ENCODE measurements at places on chromosomes 4 and X.

DNA sequence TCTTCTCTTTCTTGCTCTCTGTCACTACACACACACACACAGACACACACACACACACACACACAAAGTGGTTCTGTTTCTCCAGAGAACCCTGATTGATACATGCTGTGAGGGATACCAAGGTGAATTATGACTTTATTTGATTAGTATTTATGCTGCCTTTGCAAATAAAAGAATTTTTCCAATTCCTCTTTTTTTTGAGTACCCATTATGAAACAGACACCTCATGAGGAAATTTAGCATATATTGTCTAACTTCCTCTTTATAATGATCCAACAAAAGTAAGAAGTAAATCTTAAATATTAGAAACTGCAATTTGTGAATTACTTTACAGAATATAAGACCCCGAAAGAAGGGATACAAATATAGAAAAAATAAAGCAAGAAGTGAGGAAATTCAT, 14.3 kb upstream of the RAB28 start:
- DNase-seq = no peak

DNA sequence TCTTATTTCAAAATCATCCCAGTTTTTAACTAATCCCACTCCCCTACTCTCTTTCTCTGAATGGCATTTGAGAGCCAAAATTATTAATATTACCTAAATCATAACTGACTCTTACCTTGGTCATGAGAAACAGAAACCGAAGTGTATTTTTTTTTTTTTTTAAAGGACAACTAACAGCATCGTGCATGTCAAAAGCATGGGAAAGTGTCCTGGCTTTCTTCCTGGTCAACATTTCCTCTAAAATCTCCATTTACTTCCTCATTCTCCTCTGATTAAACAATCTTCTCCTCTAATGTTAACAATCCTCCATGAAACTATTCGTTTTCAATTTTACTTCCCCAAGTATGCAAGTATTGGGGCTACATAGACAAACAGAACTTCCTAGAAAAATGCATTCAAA, 2.1 kb upstream of the STS start:
- DNase-seq = no peak

- DNase-seq = no peak
Measured at GRCh38 chrX:1306909-1307625, 29.5 kb upstream of the IL3RA start.

DNA sequence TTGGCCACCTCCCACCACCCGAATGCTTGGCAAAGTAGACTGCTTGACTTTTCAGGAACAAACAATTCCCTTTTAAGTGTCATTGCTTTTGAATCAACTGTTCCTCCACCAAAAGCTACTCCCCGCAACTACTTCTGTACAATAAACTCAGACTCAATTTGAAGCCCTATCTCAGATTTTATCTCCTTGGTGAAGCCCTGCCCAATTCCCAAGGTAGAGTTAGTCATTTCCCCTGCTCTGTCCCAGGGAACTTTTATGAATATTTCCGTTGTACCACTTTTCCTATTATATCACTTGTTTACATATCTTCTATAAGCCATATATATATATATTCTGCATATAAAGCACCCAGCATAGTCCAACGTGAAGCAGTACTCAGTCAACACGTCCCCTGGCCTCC, 102.8 kb downstream of the C4orf51 start:
- DNase-seq = no peak

GRCh38 chrX:99777912-99778311, 632.2 kb downstream of the PCDH19 start:
- no peak for DNase-seq

GRCh38 chrX:20620306-20620705, 353.6 kb upstream of the RPS6KA3 start:
- DNase-seq = no peak

DNA sequence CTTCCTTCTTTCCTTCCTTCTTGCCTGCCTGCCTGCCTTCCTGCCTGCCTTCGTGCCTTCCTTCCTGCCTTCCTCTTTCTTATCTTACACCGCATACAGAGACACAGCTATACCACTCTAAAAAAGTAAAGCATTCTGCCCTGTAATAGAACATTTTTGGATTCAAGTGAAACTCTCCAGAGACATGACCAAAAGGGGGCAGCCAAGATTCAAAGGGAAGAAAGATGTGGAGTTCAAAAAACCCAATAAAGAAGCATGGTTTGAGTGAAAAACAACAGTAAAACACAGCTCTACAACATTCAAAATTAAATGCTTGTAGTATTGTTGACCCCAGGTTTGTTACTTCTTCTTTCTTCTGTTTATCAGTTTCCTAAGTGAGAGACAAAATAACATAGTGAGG, 914.9 kb upstream of the PCDH7 start:
- no peak for DNase-seq

GRCh38 chrX:39869846-39870601, 227.7 kb downstream of the BCOR start:
- DNase-seq = no peak

DNA sequence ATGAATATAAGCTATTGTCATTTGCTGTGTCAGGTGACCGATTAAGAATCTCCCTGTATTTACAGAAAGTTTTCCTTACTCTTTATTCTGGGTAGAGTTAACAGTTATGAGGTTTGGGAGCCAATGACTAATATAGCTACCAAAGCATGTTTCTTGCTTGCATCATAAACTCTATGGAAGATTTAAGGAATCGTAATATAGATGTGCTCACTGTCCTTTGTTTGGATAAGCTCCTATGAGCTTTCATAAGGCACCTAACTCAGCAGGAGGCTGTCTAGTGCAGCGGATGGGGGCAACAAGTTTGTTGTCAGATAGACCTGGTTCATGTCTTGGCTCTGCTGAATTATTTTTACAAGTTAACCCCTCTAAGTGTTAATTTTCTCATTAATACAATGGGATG, 75.0 kb upstream of the PAQR3 start:
- no peak for DNase-seq

DNA sequence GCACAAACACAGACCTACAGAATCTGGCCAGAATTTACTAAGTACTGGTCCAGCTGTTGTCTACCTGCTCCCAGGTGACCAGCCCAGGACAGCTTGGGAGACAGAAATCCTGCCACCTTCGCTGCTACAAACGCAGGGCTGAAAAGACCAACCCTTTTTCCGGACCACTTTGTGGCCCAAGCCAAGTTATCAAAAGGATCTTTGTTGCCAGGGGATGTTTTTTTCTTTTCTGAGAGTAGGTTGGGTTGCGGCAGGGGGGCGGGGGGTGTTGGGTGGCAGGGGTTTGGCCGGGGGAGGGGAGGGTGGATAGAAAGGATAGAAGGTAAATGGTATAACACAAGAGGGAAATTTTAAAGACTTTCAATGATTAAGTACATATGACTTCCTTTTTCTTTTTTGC, 63.4 kb downstream of the STOX2 start:
- no peak for DNase-seq

GRCh38 chrX:23980011-23980441, 47.0 kb downstream of the KLHL15 start:
- no peak for DNase-seq

DNA sequence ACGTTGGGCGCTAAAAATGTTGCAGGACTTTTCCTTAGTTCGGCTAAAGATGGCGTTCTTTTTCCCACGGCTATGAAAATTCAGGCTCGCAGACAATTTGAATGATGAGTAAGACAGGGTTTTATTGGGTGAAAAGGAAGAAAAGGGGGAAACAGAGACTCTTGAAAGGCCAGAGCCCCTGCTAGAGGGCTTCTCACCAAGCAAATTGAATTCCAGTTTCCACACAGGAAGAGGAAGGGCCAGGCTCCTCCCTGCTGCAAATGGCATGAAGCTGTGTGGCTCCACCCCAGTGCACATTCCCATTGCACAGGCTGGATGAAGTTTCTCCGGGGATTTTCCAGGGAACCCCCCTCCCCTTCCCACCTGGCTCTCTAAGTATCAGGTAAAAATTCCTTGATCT, 210.9 kb downstream of the KLHL4 start:
- DNase-seq = no peak

GRCh38 chr4:21921526-21922180, 26.9 kb downstream of the KCNIP4 start:
- no peak for DNase-seq

DNA sequence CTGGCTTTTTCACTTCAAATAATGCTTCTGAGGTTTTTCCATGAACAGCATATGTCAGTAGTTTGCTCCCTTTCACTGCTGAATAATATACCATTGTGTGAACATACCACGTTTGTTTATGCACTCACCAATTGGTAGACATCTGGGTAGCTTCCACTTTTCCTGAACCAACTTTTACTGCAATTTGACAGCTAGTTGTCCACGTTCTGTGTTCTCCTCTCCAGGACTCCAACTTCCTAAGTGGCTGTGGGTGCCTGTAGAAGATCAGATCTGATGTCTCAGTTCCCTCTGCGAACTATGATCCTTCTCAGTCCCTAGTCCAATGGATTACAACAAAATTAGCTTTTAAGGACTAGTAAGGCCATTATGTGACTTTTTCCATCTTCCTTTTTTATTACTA, 64.7 kb upstream of the PTCHD1 start:
- DNase-seq = no peak

DNA sequence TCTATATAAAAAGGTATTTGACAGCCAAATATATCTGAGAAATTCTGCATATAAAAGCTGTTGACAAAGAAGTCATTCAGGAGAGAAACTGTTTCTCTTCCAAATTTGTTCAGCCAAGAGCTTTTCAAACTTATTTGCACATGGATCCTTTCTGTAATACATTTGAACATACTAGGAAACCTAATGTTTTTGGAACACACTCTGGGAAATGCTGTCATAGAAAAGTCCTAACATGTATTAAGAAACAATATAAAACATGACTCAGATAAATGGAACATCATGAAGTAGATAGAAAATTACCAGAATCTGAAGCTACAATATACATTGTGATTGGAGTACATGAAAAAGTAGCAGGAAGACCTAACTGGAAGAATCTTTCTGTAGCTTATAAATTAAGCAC, 781.5 kb upstream of the EPHA5 start:
- no peak for DNase-seq

GRCh38 chr4:123505095-123506010, 108.8 kb downstream of the SPRY1 start:
- DNase-seq = no peak

DNA sequence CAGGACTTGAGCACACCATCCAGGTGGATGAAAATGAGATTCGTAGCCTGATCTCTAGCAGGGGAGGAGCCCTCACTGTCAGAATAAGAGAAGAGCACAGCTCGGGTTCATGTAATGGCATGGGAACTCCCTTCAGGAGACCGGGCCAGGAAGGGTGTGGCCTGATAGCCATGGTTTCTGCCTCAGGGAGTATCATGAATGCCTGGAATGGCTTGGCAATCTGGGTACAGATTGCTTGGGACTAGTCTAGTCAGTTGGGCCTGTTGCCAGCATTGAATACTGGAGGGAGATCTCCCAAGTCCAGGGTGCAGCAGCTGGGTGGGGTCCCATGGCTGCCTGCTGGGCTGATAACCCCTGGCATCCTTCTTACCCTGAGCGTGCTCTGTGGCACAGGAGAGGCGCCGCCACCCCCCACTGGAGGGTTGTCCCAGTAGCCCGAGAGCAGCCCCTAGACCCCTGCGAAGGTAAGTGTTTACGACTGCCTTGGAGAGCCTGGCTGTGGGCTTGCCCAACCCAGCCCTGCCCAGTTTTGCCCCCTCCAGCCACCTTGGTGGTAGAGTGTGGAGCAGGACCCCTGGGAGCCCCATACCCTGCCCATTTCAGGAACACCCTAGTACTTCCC, 298.8 kb downstream of the TEX13A start:
- no peak for DNase-seq

DNA sequence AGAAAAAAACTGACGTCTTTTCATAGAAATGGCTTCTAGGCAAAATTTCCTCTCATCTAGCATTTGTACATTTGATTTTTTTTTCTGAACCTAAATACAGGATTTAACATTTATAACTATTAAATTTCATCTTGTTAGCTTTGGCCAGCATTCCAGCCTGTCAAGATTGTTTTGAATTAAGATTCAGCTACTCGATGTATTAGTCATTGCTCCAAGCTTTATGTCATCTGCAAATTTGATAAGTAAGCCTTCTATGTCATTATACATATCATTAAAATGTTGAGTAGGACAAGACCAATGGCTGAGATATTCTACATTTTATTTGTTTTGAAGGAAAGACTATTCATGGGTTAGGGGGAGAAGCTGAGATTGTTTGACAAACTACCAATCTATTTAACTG, 46.7 kb downstream of the DDX53 start:
- no peak for DNase-seq

GRCh38 chr4:3267576-3268394, 18.8 kb downstream of the MSANTD1 start:
- DNase-seq = no peak

GRCh38 chrX:132743086-132743485, 215.3 kb downstream of the HS6ST2 start:
- no peak for DNase-seq

- no peak for DNase-seq
Measured at GRCh38 chr4:167428156-167428555, 193.9 kb upstream of the SPOCK3 start.

- DNase-seq = no peak
Measured at GRCh38 chrX:129561453-129561852, 21.4 kb downstream of the OCRL start.

Measured in stimulated activated CD8-positive, alpha-beta memory T cell treated with anti-CD3 and anti-CD28 coated beads, Interleukin-7, amount 100 ng/mL, for 1 hour (primary cell).